ENCODE measurements at places on chromosomes 16 and 17. TPM values are rescaled to one million over a fixed set of nuclear protein-coding genes. Genes with fewer than 3 reads are reported as not detected.

DNA sequence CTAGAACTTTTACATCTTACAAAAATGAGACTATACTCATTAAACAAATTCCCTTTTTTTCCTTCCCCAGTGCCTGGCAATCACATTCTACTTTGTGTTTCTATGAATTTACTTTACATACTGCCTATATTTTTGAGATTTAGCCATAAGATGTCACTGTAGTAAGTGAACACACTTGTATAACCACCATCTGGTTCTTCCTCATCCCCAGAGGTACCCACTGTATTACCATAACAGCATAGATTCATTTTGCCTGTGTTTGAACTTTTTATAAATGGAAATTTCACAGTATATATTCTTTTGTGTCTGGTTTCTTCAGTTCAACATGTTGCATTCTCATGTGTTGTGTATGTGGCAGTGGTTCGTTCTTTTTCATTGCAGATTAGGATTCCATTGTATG is 15.8 kb downstream of the CYB5B start:
- DNase-seq: no peak
- no peak overlapping the region for H3K4me3 ChIP-seq
- H3K27me3 ChIP-seq: no peaks in the 10 kb centered on the region
- no peak overlapping the region for H3K27ac ChIP-seq
- H3K36me3 ChIP-seq: peaks cover 1% of the 10 kb centered on the region
- H3K4me1 ChIP-seq: peaks cover 28% of the 10 kb centered on the region

GRCh38 chr16:67447508-67448076 is 16.7 kb downstream of the HSD11B2 start:
- no peak overlapping the region for H3K4me3 ChIP-seq
- H3K27ac ChIP-seq: no peak overlapping the region
- no peaks in the 10 kb centered on the region for H3K27me3 ChIP-seq
- peak; percentile 46 for DNase-seq
- no peaks in the 10 kb centered on the region for H3K36me3 ChIP-seq

DNA sequence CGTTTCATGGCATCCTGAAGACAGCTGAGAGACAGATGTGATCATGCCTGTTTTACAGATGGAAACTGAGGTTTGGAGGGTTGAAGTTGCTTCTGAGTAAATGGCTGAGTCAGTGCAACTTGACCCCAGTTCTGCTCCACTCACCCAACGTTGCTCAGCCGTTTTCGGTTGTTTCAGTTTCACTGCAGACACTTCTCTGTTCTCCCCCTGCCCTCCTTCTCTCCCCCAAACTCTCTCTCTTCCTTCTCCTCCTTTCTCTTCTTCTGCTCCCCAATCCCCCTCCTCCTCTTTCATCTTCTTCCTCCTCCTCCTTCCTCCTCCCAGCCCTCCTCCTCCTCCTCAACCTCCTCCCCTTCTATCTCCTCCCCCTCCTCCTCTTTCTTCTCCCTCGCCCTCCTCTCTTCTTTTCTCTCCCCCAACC is 9.4 kb upstream of the CEP20 start:
- no peaks in the 10 kb centered on the region for H3K36me3 ChIP-seq
- no peaks in the 10 kb centered on the region for H3K27me3 ChIP-seq
- H3K27ac ChIP-seq: no peak overlapping the region
- no peaks in the 10 kb centered on the region for H3K4me1 ChIP-seq
- no peak for DNase-seq

The TTLL6 gene
- not detected for total RNA-seq

GRCh38 chr16:57071831-57072582 is 20.4 kb upstream of the CPNE2 start:
- H3K27ac ChIP-seq: peak overlapping the region; percentile 23
- peaks cover 23% of the 10 kb centered on the region for H3K36me3 ChIP-seq
- H3K27me3 ChIP-seq: no peaks in the 10 kb centered on the region
- H3K4me1 ChIP-seq: no peaks in the 10 kb centered on the region
- DNase-seq: no peak
- H3K4me3 ChIP-seq: no peak overlapping the region

DNA sequence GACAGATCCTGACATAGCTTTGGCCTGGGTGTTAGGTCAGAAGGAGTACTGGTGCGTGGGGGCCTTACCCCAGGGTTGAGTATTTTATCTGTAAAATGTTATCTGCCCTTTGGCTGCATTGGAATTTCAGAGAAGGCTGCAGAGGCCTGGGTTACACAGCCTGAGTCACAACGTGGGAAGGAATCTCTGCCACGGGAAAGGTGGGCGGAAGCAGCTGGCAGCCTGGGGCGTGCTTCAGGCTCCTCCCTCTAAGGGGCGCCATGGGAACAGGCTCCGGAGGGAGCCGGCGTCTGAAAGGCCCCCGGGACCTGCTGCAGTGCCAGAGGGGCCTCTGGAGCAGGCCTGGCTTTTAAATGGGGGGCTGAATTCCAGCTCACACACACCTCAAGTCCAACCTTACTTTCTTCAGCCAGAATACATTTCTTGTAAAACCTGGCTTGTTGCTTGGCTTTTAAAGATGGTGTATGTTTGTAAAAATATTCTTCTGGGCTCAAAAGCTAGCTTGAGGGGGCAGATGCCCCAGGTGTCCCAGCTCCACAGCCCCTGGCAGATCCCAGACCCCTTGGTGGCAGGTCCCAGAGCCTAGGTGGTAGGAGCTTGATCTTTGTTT is 142.2 kb downstream of the RAB11FIP4 start:
- H3K36me3 ChIP-seq: peaks cover 46% of the 10 kb centered on the region
- no peaks in the 10 kb centered on the region for H3K27me3 ChIP-seq
- H3K4me1 ChIP-seq: peaks cover 6% of the 10 kb centered on the region

DNA sequence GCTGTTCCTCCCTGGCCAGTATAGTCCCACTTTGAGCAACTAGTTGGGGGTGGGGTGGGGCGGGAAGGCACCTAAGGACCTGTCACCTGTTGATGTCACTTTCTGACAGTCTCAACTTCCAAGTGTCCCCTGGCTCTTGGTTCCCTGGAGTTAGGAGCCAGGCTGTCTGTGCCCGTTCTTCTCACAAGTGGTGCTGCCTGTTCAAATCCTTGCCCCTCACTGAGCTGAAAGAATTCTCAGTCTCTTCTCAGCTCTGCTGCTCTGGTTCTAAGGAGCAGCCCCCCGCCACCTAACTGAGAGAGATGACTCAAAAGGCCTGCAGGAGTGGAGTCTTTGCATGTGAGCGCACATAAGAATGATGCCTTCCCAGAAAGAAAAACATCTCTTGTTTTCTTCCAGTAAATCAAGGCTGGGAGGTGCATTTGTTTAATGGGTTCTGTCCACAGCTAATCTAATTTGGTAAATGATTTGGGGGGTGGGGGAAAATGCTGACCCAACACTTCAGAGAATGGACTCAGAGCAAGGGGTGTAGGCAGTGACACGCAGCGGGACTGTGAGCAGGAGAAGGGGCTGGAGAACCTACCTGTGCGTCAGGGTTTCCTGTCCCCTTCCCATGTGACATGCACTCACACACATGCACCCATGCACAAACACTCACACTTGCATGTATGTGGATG is 78.2 kb upstream of the NLRP1 start:
- no peaks in the 10 kb centered on the region for H3K36me3 ChIP-seq
- no peaks in the 10 kb centered on the region for H3K4me1 ChIP-seq
- H3K27me3 ChIP-seq: no peaks in the 10 kb centered on the region
- H3K4me3 ChIP-seq: no peak overlapping the region
- no peak for DNase-seq

The CD300H gene
- total RNA-seq: not detected

GRCh38 chr17:64638552-64639203 is 23.4 kb downstream of the SMURF2 start:
- H3K4me1 ChIP-seq: no peaks in the 10 kb centered on the region
- H3K27me3 ChIP-seq: no peaks in the 10 kb centered on the region
- no peaks in the 10 kb centered on the region for H3K36me3 ChIP-seq
- no peak for DNase-seq
- no peak overlapping the region for H3K4me3 ChIP-seq

DNA sequence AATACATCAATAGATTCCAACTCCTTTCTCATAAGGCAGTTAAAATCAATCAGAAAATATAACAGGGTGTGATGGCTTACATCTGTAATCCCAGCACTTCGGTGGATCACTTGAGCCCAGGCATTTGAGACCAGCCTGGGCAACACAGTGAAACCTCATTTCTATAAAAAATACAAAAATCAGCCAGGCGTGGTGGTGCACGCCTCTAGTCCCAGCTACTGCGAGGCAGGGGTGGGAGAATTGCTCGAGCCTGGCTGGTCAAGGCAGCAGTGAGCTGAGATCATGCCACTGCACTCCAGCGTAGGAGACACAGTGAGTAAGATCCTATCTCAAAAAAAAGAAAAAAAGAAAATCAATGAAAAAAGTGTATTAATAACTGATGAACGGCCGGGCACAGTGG is 258.6 kb downstream of the NTN1 start:
- no peak for DNase-seq
- H3K27me3 ChIP-seq: no peaks in the 10 kb centered on the region
- no peak overlapping the region for H3K4me3 ChIP-seq

- no peak overlapping the region for H3K4me3 ChIP-seq
- no peaks in the 10 kb centered on the region for H3K36me3 ChIP-seq
- no peak for DNase-seq
- no peaks in the 10 kb centered on the region for H3K27me3 ChIP-seq
- H3K27ac ChIP-seq: no peak overlapping the region
- H3K4me1 ChIP-seq: no peaks in the 10 kb centered on the region
Measured at GRCh38 chr17:77304051-77304745, 163.4 kb downstream of the SEC14L1 start.

The JPH3 gene
- not detected for total RNA-seq

DNA sequence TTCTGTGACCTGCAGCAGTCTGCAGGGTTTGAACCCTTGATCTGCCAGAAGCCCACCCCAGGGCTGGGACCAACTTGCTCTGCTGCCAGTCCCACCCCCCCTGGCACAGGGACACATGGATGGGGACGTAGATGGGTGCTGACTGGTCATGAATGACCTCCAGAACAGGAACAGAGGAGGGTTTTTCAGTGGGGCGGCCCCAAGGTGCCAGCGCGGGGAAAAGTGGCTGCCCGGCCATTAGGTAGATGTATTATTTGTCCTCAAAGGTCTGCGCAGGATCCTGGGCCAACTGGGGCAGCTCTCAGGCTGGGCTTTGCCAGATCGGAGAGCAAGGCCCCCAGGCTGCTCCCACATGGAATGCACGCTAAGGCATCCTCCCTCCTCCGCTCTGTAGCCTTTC is 265.2 kb upstream of the TNRC6C start:
- no peaks in the 10 kb centered on the region for H3K36me3 ChIP-seq
- H3K4me3 ChIP-seq: no peak overlapping the region
- no peaks in the 10 kb centered on the region for H3K27me3 ChIP-seq

- H3K27ac ChIP-seq: no peak overlapping the region
- peaks cover 27% of the 10 kb centered on the region for H3K4me1 ChIP-seq
- no peaks in the 10 kb centered on the region for H3K27me3 ChIP-seq
- peak; percentile 49 for DNase-seq
- peak overlapping the region; percentile 8 for H3K4me3 ChIP-seq
Measured at GRCh38 chr16:1331712-1332617, 1.5 kb upstream of the BAIAP3 start.

GRCh38 chr16:72001180-72001874 is 1.1 kb upstream of the PKD1L3 start:
- no peaks in the 10 kb centered on the region for H3K4me1 ChIP-seq
- no peak overlapping the region for H3K4me3 ChIP-seq
- DNase-seq: no peak
- no peaks in the 10 kb centered on the region for H3K36me3 ChIP-seq
- H3K27ac ChIP-seq: no peak overlapping the region
- H3K27me3 ChIP-seq: no peaks in the 10 kb centered on the region

DNA sequence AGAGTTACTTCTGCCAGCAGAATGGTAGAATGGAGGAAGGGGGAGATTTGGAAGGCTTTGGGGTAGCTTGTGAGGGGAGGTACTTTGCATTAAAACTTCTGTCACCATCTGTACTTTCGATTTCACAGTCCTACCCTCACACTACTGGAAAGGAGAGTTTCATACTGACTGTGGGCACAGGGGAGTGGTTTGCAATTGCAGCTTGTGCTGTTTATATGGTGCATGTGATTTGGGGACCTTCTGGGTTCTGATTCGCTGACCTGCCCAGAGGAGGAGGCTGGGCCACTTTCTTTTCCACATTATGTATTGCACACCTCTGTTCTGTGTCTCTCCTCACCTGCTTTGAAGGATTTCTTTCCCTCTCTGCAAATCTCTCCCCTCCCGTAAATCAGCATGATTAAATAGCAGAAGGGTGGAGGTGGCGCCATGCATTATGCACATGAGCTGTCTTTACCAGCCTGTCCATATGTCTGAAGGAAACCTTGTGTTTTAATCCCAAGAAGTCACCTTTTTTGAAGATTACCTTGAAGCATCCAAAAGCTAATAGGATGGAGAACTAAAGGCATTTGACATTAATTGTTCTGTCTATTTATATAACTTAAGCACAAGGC is 90.9 kb downstream of the RBFOX1 start:
- H3K36me3 ChIP-seq: no peaks in the 10 kb centered on the region
- H3K4me3 ChIP-seq: no peak overlapping the region
- no peaks in the 10 kb centered on the region for H3K4me1 ChIP-seq
- no peak for DNase-seq
- no peaks in the 10 kb centered on the region for H3K27me3 ChIP-seq

GRCh38 chr17:50972577-50972976 is 106.4 kb upstream of the TOB1 start:
- H3K27me3 ChIP-seq: no peaks in the 10 kb centered on the region
- H3K4me3 ChIP-seq: no peak overlapping the region
- DNase-seq: no peak

The KRT27 gene
- total RNA-seq: not detected

- H3K36me3 ChIP-seq: no peaks in the 10 kb centered on the region
- no peak for DNase-seq
- no peaks in the 10 kb centered on the region for H3K27me3 ChIP-seq
- H3K27ac ChIP-seq: no peak overlapping the region
- H3K4me1 ChIP-seq: no peaks in the 10 kb centered on the region
Measured at GRCh38 chr16:75965504-75966374, 239.4 kb upstream of the CPHXL start.

The CRISPLD2 gene
- 0.49 TPM for total RNA-seq

The TBC1D26 gene
- not detected for total RNA-seq

The HES7 gene
- total RNA-seq: 0.81 TPM

The ABCC12 gene
- total RNA-seq: not detected

DNA sequence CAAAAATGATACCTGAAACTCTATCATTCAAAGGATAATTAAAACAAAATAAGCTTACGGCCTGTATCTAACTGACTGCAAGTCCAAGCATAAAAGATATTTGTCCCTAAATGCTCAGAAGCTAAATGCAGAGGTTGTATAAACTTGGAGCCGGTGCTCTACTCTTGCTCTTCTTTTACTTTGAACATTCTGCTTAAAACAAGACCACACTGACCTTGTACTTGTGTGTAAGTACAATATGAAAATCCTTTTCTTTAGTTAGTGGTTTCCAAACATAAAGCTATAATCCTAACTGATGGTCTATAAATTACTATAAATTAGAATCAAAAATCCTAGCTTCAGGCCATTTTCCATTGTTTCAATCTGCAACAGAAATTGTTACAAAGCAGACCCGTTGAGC is 74.6 kb downstream of the SPAG9 start:
- no peak overlapping the region for H3K27ac ChIP-seq
- peaks cover 6% of the 10 kb centered on the region for H3K36me3 ChIP-seq
- peaks cover 5% of the 10 kb centered on the region for H3K4me1 ChIP-seq
- no peaks in the 10 kb centered on the region for H3K27me3 ChIP-seq
- H3K4me3 ChIP-seq: no peak overlapping the region

- H3K4me1 ChIP-seq: no peaks in the 10 kb centered on the region
- no peak overlapping the region for H3K27ac ChIP-seq
- no peaks in the 10 kb centered on the region for H3K27me3 ChIP-seq
- peaks cover 3% of the 10 kb centered on the region for H3K36me3 ChIP-seq
- no peak for DNase-seq
- no peak overlapping the region for H3K4me3 ChIP-seq
Measured at GRCh38 chr17:82929011-82929622, 89.3 kb upstream of the ZNF750 start.
